Smooth muscle cell of the pulmonary artery (primary cell): ENCODE measurements at places on chromosomes 13 and 19. TPM values are rescaled to one million over a fixed set of nuclear protein-coding genes. Genes with fewer than 3 reads are reported as not detected.

DLEU7 gene
- total RNA-seq, result not detected in 2 replicates

EXOSC5 gene
- total RNA-seq, result 10.1 and 14.4 TPM in 2 replicates

RPS16 gene
- 78.3 and 93.2 TPM in 2 replicates for total RNA-seq

SLC5A5 gene
- not detected in 2 replicates for total RNA-seq

TMPRSS9 gene
- total RNA-seq, result 0.17 TPM in 1 of 2 replicates, not detected in the other

ZNF235 gene
- total RNA-seq, result 4.7 and 5.0 TPM in 2 replicates
